CD4-positive, alpha-beta T cell treated with Interleukin-2 at 100 ng/mL for 4 hours (primary cell): ENCODE measurements at places on chromosomes 3 and 15.
A peak's percentile ranks its signal among the peaks of the same experiment; 100 is the strongest.

DNA sequence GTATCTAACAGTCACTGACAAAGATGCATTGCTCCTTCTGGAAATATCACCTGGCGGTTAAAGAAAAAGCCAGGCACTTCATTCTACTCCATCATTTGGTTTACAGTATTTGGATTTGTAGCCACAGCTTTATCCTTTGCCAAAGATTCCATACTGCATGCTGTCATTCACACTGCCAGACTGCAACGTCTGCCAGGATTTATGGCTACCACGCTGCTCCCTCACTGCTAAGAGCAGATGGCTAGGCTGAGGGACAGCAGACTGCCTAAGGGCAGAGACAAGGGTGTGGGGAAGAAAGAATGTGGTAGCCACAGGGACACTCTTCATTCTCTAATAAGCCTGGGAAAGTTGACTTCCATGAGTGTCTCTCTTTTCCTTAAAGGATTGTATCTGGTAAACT lies 1047.0 kb downstream of the TUSC7 start:
- no peak for DNase-seq

GRCh38 chr3:130671545-130672312 lies 74.9 kb downstream of the PIK3R4 start:
- DNase-seq: no peak

GRCh38 chr3:94593526-94594150 lies 530.8 kb downstream of the NSUN3 start:
- no peak for DNase-seq

DNA sequence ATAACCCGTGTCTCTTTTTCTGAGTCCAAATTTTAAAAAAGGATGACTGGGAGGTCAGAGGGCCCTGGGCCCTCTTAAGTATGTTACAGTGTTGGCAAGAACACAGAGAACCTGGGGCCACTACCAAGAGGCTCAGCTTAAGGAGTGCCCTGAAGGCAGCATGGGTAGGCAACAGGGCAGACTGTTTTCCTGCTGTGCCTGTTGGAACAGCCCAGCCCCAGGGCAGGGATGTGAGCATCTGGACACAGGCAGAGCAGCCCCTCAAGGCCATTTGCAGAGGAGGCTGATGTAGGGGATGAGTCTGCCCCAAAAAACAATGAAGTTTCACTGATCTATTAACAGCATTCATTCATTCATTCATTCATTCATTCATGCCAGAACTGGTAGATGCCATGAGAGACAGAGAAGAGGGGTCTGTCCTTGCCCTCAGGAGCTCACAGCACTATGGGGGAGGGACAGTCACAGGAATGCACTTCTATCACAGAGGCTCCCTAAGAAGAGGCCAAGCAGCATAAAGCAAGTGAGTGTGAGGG lies 2.2 kb upstream of the LTF start:
- DNase-seq: no peak

DNA sequence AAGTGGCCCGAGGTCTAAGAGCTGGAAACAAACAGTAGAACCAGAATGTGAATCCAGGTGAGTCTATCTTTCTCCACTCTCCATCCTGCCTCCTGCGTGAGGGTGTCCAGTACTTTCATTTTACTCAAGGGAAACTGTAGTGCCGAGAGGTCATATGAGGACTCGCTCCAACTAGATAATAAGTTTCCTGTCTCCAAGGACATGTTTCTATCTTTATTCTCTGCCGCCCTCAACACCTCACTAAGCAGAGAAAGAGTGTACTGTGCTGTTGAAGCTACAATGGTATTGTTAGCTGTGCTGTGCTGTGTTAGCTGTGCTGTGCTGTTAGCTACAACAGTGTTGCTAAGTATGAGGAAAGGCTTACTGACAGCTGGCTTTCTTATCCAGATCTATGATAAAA lies 137.9 kb upstream of the COL8A1 start:
- no peak for DNase-seq

DNA sequence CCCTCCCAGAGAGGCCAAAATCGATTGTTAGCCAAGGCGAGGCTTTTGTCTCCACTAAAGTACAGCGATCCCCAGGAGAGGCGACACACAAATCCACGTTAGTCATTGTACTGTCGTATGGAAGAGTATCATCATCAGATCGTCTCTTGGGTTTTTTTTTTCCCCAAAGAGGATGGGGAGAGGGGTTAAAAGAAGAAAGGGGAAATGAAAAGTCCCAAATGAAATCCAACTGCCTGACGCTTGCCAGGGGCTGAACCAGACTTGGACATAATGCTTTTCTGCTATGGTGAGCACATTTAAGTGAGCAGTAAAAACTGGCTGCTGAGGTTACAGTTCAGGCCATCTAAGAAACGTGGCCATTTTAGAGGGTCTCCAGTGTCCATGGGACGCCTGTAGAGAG lies 37.9 kb upstream of the CTSH start:
- DNase-seq: no peak

DNA sequence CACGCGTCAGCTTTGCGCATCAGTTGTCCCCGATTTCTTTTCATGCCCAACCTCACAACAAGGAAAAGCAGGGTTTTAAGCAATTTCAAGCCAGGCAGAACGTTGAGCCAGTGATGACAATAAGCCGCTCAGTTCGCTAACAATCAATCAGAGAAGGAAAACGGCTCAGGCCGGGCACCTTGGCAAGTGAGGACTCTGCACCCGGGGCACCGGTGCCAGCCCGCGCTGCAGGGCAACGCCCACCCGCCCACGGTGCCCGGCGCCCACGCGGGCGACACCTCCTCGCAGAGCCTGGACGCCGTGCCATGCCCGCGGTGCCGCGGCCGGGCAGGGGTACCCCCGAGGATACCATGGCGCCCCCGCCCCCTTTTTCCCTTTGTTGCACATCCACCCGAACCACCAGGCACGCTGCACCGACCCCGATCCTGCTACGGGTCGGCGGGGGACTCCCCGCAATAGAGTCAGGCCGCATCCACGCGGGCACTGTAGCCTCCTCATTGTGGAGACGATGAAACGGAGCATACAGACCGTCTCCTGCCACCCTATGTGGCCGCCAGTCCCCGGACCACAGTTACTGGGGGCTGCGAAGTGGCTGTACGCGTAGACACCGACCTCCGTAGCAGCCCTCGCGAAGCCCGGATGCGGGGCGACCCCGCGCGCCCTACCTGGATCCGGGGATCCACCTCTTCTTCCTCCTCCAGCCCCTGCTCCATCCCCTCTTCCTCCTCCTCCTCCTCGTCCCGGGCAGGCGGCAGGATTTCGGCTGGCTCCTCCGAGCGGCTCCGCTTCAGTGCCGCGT lies 581 bp downstream of the SH3BP5 start:
- DNase-seq: peak; percentile 38

DNA sequence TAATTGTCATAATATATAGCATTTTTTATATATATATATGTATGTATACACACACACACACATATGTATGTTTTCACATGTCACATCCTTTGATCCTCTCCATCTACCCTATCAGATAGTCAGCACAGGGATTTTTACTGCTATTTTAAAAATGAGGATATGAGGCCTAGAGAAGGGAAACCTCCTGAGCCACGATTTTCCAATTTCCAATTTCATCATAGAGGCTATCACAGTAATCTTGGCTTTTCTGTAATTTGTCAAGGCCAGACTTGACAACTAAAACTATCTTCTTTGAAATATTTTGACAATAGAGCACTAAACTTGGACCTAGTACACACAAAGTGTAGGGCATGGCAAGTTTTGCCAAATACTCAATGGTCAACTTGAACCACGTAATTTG lies 42.5 kb downstream of the IL1RAP start:
- no peak for DNase-seq

DNA sequence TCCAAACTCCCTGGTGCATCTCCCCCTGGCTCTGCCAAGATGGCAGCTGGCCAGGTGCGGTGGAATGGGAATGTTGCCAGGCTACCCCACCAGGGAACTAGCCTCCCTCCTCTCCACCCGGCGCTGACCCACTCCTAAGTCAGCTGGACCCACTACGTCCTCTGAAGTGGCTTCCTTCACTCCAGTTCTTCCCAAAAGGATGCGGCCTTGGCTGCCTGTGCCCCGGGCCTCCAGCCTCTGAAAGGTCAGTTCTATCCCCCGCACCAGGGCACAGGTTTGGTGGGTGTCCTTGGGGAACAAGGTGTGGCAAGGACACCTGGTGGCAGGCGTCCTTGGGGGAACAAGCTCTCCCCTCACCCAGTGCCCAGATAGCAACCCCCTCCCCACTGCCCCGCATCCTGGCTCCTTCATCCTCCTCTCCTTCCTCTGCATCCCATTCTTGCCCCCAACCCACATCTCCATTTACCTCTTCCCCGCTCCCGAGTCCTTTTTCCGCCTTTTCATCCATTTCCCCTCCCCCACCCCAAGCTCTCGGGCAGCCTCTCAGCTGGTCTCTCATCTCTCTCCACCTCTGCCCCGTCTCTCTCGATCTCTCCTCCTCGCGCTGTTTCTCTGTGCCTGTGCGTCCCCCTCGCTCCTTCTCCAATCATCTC lies 54.0 kb downstream of the LHFPL4 start:
- no peak for DNase-seq

DNA sequence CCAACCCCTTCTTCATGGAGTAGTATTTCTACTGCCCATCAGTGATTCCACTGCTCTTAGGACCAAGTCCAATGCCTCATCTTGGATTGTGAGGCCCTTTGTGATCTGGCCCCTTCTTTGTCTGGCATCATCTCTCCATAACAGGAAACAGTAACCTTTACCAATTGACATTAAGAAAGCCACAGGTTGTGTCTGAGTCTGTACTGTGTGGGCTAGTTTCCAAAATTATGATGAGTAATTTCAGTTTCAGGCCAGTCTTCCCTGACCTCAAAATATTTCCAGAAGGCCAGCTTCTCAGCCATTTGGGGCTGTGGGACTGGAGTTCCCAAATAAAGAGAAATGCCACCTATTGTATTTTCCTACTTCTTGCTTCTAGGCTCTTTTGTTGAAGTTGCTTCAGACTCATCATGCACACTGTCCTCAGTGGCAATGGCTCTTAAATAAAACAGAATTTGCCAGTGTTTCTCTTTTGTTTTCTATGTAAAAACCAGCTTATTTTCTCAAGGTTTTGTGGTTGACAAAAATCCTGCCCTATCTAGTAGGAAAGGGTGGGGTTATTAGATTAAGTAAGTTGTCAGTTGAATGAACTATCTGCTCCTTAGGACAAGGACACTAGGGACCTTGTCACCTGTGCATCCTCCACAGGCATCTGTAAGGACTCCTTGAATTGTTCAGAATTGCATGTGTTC lies 47.0 kb upstream of the ACKR4 start:
- no peak for DNase-seq

DNA sequence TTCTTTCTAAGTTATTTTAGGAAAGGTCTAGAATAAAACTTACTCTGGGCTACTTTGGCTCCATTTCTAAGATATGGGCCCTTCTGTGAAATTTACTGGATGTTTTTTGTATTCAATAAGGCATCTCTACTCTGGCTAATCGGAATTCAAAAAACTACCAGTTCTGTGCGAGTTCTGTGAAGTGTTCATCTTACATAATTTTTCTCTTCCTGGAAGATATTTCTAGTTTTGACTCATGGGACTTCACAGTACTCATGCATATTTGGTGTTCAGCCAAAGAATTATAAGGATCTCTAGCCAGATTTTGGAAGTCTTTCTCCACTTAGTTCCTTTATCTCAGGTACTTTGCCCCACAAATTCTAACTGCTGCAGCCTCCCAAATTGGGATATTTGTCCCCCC lies 46.4 kb upstream of the MBNL1 start:
- DNase-seq: peak; percentile 75

- DNase-seq: no peak
These were observed 17.1 kb downstream of the BHLHE40 start for GRCh38 chr3:4996223-4996765.

- no peak for DNase-seq
These were observed 200.3 kb upstream of the PFN2 start for GRCh38 chr3:150170852-150171520.

DNA sequence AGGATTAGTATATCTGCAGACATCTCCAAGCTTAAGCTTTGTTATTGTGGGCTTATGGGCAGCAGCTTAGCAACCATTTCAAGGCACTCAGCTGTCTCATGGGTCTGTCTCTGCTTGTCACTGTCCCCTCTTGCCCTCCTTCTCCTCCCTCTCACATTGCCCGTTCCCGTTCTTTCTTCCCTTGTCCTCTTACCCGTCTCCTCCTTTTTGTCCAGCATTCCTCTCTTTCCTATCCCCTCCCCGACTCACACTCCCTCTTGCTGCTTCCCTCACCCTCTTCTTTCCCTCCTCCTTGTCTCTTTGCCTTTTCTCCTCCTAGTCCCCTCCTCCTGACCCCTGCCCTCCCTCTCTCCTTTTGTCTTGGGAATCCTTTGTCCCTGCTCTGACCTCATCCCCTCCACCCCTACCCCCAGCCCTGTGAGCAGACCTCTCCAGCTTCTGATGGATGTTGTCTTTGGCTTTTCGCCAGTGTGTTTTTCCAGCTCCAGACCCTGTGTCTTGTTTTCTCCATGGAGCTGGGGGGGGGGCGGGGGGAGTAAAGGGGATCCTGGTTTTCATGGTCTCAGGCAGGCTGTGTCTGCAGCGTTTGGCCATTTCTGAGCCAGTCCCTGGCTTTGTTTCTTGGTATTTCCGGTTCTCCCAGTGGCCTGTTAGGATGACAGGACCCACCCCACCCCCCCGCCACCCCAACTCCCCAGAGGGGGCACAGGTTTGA lies 47.9 kb upstream of the TRAK1 start:
- no peak for DNase-seq

DNA sequence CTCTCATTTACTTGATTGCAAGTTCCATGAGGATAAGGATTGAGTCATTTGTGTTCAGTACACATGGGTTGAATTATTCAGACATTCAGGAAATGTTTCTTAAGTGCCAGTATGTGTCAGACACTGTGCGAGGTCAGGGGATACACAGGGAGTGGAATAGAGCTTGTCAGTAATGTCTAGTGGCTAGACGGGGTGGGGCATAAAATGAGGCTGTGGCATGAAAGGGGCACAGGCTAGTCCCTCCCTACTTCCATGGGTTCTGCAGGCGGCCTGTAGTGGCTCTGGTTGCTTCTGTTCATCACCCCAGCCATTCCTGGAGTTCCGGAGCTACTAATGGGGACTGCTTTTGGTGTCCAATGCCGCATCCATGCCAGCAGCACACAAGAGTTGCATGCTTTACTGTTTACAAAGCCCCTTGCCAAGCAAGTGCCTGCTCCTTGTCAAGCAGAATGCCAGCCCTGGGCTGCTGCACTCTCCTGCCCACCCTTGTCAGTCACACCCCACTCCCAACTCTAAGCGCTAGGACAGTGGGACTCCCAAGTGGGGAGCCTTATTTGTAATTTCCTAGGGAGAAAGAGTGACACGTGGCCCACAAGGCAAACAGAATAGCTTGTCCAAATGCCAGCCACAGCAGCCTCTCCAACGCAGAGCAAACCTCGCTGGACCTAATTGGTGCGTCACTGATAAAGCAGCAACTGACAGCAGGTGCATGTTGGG lies 70.8 kb downstream of the RAB11A start:
- no peak for DNase-seq
